Stimulated activated CD4-positive, alpha-beta T cell treated with anti-CD3 and anti-CD28 coated beads, TNF-alpha, amount 100 ng/mL, for 24 hours (primary cell): ENCODE measurements at places on chromosomes 2 and 18.

- no peak for DNase-seq
Observed at GRCh38 chr2:5539282-5540165, 152.7 kb upstream of the SOX11 start.

DNA sequence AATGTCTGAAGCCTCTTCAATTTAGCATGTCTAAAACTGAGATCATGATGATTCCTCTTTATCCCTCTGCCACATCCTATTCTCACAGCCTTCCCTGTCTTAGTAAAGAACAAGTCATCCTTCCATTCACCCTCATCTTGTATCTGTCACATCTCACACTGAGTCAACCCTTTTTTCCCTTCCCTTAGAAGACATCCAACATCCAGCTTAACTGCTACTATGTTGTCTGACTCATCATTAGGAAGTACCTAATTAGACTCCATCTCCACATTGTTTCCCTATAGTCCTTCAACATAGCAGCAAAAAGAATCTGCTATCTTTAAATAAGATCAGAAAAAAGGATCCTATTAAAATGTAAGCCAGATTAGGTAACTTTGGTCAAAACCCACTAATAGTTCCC lies 85.2 kb upstream of the GRB14 start:
- DNase-seq = no peak

GRCh38 chr2:182941919-182942318 lies 75.5 kb upstream of the FRZB start:
- no peak for DNase-seq

DNA sequence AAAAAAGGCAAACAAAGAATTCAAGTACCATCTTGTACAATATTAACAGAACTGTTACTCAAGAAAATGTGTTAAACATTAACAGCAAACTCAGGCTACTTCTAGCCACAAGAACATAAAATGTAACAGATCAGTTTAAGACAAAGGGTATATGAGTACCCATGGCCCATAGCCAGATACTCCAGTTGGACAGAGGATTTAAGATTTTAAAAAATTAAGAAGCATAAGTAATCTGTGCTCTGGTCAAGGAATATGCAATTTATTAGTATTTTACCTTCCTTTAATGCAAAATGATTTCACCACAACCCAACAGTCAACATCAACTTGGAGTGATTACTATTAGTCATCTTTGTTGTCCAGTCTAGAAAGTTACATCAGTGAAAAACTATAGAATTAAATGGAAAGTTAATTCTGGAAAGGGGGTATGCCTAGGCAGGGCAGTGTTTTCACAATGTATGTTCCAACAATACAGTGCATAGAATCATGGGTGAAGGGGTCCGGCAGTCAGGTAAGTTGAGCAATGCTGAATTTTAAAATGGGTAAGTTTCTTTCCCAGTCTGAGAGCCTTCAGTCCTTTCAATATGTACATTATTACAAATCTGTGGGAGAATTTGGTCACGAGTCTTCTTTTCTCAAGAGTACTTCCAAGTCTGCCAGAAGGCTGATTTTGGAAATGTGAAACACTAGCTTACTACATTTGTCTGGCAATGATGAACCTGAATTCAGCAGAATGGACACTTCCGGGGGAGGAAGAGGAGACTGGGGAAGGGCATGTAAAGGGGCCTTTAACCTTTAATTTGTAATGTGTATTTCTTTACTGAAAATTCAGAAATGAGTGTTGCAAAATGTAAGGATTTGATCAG lies 34.5 kb downstream of the SFT2D3 start:
- no peak for DNase-seq

DNA sequence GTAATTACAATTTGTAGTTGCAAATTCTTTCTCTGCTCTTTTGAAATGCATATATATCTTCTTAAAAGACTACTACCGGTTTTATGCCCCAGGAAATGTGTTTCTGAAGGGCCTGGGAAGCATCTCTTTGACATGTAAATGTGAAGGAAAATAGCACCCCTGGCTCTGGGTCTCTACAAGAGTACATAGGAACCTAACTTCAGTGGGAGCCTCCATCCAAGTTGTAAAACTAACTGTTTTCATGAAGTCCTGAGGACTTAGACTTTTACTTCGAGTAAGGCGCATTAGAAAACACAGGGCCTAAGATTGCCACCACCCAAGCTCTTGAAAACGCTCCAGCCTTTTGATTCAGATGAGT lies 99.4 kb downstream of the CBLN2 start:
- DNase-seq = no peak

- DNase-seq = no peak
Observed at GRCh38 chr2:24354395-24354794, 5.9 kb downstream of the ITSN2 start.

- DNase-seq = no peak
Observed at GRCh38 chr2:102514061-102514785, 41.2 kb downstream of the SLC9A4 start.

DNA sequence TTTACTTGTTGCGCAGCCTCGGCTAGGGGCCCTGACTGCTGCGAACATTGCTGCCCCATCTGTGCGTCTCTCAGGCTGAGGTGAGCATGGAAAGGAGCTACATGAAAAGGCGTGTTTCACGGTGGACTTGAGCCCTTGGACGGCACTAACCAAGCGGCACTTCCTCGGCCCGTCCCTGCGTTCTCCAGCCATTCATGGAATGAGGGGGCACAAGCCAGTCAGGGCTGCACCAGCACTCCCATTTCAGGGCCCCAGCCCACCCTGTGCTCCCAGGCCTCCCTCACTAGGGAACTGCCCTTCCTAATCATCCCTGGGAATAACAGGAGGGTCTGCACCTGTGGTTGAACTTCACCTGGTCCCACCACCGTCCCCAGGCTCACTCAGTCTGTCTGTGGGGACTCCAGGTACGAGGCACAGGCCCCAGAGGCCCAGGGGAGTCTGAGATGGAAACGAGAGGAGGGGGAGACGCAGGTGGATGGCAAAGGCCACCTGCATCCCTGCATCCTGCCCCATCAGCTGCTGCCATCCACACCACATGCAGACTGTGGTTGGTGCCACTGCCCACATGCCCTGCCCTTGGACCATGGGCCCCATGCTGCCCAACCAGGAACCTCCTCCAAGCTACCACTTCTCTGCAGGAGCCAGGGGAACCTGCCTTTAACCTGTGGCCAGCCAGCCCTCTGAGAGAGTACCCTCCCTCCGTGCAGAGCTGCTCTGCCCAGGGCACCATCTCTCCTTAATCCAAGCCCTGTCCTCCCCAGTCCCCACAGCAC lies 99.7 kb downstream of the EIPR1 start:
- no peak for DNase-seq

GRCh38 chr18:42675810-42676209 lies 439.7 kb downstream of the RIT2 start:
- no peak for DNase-seq

DNA sequence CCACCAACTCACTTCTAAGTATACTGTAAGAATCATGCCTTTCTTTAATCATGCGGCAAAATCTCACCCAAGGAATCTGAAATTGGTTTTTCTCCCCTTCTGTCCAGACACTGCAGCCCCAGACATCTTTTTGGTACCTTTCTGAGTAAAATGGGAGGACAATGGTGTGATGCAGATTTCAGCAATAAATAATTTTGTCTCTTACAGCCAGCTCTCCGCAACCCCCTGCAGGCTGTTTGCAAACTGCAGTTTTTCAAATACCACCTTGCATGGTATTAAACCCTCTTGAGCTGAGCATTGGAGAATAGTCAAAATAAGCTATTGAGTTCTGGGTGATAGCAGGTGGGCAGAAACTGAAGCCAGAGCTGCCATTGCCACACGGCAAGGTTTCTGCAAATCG lies 32.2 kb downstream of the GPR39 start:
- DNase-seq = no peak

GRCh38 chr2:211934811-211935210 lies 603.8 kb downstream of the ERBB4 start:
- DNase-seq = no peak

GRCh38 chr2:189268763-189269162 lies 89.2 kb upstream of the COL5A2 start:
- DNase-seq = no peak

- DNase-seq = no peak
Observed at GRCh38 chr2:150280231-150280630, 207.2 kb downstream of the RND3 start.
